ENCODE measurements at places on chromosomes 1 and 21. TPM values are rescaled to one million over a fixed set of nuclear protein-coding genes. Genes with fewer than 3 reads are reported as not detected.

Gene NUP210L
- 0.41 TPM for total RNA-seq

Gene AKNAD1
- total RNA-seq = 5.3 TPM

DNA sequence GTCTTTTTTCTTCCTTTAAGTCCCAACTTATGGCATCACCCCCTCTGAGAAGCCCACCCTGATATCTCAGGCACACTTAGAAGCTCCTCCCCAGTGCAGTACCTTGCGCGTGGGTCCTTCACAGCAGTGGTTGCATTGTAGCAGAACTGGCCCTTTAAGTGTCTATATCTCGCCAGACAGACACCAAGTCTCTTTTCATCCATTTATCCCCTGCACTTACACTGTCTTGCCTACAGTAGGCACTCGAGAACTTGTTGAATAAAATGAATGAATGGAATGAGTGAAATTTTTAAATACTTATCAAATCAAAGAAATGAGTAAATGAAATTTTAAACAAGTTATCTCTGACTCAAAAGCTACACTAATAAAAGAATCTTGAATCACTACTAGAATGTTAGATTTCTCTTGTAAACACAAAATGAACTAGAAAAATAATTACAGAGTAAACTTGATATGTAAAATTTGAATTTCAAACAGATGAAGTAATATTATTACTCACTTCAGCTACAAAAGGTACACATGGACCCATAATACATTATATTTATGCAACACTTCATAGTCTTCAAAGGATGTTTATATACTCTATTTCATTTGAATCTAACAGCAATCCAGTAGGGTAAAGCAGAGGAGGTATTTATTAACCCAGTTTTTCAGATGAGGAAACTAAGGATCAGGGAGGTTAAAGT is 54.7 kb upstream of the MAN1A2 start:
- no peak for DNase-seq

- DNase-seq = no peak
Measured at GRCh38 chr1:230026572-230026971, 40.5 kb upstream of the GALNT2 start.

GRCh38 chr1:3403388-3404231 is 50.9 kb upstream of the ARHGEF16 start:
- no peak for DNase-seq

- DNase-seq = peak; percentile 58
Measured at GRCh38 chr1:20212685-20213331, 26.5 kb upstream of the PLA2G2C start.

DNA sequence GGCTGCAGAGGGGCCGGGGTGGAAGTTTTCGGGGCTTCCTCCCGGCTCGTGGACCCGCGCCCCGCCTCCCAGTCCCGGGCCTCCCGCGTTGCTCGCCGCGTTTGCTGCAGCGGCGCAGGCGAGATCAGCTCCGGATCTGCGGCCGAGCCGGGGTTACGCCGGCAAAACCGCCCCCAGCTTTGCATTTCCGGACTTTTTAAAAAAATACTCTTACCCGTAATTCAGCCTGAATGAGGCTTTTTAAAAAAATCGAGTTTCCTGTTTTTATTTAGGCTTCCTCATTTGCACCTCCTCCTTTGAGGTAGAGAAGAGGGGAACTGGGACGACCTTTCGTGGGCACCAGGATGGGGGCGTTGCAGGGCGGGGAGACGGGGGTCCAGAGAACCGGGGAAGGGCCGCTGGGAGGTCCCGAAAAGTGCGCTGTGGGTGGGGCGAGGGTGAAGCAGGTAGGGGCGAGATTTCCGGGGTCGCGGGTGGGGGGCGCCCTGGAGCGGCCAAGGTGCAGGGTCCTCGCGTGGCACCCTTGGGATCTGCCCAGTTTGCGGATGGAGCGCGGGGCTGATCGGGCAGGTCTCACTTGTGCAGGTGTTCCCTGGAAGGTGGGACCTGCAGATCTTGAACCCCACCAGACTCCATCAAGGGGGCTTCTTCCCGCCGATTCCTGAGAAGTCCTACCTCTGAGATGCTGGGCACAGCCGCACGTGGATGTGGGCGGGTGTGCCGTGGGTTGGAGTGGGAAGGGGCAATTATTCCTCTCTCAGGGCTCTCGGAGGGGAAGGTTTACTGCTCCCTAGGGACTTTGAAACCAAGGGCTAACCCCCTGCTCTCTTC is 1.1 kb downstream of the PIK3CD start:
- DNase-seq = no peak

DNA sequence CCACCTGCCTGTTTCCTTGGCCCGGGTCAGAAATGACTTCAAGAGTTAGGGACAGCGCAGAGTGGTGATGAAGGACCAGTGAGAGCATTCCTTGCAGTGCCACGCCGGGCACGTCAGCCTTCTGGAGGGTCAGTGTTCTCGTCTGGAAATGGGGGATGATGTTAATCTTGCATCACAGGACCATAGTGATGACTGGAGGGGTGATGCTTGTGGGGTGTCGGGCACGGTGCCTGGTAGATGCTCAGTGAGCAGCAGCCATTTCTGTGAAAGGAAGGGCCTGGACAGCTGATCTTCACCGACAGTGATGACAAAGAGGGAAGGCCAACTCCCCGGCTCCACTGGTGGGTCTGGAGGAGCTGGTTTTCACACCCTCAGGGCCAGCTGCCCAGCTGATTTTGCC is 56.2 kb downstream of the DDX20 start:
- no peak for DNase-seq

DNA sequence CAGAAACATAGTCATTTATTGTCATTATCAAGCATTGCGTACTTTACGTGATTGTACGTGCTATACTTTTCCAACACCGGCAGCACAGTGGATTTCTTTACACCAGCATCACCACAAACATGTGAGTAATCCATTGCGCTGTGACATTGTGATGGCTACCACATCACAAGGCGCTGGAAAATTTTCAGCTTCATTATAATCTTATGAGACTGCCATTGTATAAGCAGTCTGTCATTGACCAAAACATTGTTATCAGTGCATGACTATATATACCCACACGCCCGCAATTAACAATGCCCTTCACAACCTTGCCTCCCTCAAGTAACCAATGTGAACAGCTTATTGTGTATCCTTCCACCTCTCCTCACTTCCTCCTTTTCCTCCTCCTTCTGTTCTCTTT is 137.6 kb downstream of the ZZZ3 start:
- no peak for DNase-seq

Measured in frontal cortex (tissue), 4 donors.